Urinary bladder (tissue), 4 donors: ENCODE measurements at places on chromosomes 2 and 18. TPM values are rescaled to one million over a fixed set of nuclear protein-coding genes. Genes with fewer than 3 reads are reported as not detected.

- DNase-seq, result no peak
Observed at GRCh38 chr18:76514573-76514972, 19.5 kb upstream of the ZNF516 start.

- no peak for DNase-seq
Observed at GRCh38 chr2:72414137-72414760, 266.6 kb upstream of the CYP26B1 start.

- no peak for DNase-seq
Observed at GRCh38 chr2:226215902-226216503, 583.6 kb downstream of the IRS1 start.

- no peak for DNase-seq
Observed at GRCh38 chr2:195575016-195575415, 82.0 kb upstream of the SLC39A10 start.

- DNase-seq, result no peak
Observed at GRCh38 chr2:101195871-101196661, 44.9 kb upstream of the TBC1D8 start.

GRCh38 chr2:43777306-43777926 lies 3.6 kb downstream of the DYNC2LI1 start:
- no peak for DNase-seq

GRCh38 chr2:231372326-231372725 lies 23.2 kb upstream of the B3GNT7 start:
- no peak for DNase-seq

DNA sequence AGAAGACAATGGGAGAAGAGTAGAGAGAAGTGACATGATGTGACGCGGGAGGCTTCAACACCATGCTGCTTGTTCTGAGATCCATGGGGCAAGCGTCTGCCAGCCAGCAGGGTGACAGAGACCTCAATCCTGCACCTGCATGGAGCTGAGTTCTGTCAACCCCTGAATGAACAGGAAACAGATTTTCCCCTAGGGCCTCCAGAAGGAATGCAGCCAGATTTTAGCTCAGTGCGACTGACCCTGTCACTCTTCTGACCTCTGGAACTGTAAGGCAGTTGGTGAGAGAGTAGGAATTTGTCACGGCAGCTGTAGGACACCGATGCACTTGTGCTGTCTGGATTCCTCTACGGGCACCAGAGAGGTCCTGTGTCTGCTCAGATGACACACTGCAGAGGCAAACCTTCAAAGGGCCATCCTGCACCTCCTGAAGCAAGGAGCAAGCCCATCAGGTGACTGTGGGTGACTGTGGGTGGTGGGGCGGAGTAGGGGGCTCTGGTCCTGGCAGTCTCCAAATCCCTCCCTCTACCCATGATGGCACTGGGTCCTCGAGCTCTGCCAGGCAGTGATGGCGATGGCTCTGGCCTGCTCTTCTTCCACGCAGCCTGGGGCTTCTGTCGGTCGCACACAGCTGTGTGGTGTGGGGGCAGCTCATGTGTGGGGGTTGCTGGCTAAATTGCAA lies 194.3 kb upstream of the TWIST2 start:
- DNase-seq, result no peak

DNA sequence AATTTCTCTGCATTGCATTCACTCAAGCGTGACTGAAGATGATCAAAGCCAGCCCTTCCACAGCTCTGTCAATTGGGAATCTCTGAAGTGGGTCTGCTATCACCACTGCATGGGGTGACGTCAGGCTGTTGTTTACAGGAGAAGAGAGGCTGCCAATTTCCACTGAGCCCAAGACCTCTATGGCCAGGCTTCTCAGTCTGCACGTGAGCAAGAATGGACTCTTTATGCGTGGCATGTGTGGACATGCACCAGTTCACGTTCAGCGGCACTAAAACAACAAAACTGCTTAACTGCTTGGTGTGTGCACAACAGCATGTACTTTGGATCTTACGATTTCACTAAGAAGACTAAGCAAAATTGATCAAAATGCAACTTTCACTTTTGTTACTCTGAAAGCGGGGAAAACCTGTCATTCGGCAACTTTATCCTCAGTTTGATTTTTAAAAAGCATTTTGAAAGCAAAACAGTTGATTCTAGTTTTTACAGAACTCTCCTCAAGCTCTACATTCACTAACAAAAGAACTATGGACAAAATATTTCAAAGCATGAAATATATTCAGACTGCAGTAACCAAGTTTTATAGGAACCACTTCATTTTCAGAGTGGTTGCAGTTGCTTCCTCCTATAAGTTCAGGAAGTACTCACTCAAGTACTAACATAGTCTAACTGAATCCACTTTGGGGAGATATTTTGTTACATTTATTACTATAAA lies 77.0 kb upstream of the SERTAD2 start:
- no peak for DNase-seq

GRCh38 chr2:59896499-59897245 lies 656.8 kb downstream of the BCL11A start:
- no peak for DNase-seq

- DNase-seq, result no peak
Observed at GRCh38 chr2:112084689-112085374, 29.8 kb downstream of the TMEM87B start.

DNA sequence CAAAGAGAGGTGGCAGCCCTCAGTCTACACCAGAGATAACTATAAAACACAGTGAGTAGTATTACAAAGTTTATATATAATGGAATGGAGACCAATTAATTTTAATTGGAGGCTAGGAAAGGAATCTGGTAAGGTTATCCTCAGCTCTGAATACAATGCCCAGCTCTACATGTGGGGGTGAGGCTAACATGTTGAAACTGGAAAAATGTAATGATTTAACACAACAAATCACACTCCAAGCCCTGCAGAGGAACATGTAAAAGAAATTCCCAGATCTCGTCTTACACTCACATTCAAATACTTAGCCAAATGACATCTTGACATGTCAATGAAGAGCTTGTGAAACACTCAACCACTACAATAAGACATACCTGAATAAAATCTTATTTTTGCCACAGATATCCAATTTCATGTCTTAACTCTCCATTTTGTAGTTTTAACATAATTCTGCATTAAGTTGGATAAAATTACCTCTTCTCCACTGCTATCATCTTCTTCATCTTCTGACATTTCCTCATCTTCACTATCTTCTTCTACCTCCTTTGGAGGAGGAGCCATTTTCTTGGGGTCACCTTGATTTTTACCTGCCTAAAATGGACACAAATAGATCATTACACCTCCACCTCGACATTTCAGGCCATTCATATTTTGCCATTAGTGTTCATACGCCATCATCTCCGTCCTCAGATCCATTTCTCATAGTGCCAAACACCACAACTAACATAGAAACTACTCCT lies 1.4 kb downstream of the NCL start:
- DNase-seq, result no peak

DNA sequence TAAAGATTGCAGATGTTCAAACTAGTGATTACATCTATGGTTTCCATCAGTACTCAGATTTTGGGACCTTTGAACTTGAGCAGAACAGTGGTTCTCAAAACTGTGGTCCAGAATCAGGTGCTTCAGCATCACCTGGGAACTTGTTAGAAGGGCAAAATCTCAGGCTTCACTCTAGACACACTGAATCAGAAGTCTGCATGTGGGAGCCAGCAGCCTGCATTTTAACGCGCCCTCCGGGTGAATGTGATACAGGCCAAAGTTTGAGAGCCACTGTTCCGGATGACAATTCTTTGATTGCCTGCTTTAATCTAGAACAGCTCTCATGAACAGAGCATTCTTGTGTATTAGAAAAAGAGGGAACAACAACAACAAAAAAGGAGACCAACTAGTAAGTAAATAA lies 261.7 kb downstream of the GPD2 start:
- no peak for DNase-seq

GRCh38 chr18:57004366-57005121 lies 142.3 kb upstream of the BOD1L2 start:
- no peak for DNase-seq

DNA sequence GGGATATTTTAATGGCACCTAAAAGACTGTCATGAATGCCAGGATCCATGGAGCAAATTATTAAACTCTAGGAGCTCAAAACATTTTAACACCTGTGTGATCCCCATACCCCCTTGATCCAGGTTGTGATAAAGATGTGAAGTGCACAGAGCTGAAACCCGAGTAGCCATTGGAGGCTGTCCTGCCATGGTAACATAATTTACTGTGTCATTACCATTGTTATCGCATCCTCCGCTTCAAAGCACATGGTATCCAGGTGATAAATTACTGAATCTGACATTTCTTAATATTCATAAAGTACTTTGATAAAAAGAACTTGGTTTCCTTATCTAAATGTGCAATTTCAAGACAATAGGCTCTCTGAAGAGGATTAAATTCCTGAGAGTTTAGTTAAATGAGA lies 109.3 kb downstream of the CHST9 start:
- no peak for DNase-seq

DNA sequence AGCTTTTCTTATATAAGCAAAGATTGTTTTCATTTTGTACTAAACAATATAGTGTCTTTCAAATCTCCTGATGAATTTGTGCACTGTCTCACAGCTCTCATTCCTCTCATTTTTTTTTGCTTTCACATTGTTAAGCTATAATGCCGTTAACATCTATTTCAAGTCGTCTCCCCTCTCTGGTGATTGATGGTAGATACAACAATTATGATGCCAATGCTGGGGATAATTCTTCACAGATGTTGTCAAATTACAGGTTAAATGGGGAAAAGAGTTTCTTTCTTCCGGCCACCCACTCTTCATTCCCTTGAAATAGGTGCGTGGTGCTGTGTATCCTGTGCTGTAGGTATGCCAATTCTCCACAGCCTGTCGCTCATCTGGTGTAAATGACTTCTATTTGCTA lies 1053.7 kb upstream of the ZEB2 start:
- DNase-seq, result no peak

GRCh38 chr18:39675368-39675767 lies 2109.8 kb upstream of the CELF4 start:
- peak; percentile 4 for DNase-seq

The DSG2 gene
- 44.1 TPM for total RNA-seq

The MEP1B gene
- total RNA-seq, result 0.11 TPM

The PUS10 gene
- 14.6 TPM for total RNA-seq

The CCDC93 gene
- total RNA-seq, result 31.0 TPM

The GPR35 gene
- 0.63 TPM for total RNA-seq

The CRYBA2 gene
- not detected for total RNA-seq

The DBI gene
- total RNA-seq, result 65.6 TPM

The MC5R gene
- not detected for total RNA-seq

The GPR45 gene
- total RNA-seq, result not detected

The SERPINB13 gene
- total RNA-seq, result 1.7 TPM

The SNTG2 gene
- total RNA-seq, result 0.69 TPM

The OTOS gene
- not detected for total RNA-seq

The TRIM54 gene
- 2.6 TPM for total RNA-seq
